ENCODE measurements at places on chromosomes 12 and 14.

DNA sequence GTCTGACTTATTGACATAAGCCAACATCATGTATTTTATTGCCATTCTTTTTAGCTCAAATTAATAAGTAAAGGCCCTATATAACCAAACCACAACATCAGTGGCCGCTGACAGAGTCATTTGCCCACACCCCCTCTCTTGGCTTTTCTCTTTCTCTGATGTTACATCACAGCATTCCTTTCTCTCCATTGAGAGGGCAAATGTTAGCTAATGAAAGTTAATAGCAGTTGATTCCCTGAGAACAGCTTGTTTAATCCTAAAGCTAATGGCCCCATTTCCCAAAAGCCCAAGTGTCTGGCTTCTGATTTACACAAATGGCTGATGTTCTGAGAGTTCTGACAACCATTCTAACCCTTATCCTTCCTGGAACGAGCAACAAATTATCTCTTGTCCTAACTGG is 308.8 kb downstream of the SNAPC1 start:
- no peak for DNase-seq

DNA sequence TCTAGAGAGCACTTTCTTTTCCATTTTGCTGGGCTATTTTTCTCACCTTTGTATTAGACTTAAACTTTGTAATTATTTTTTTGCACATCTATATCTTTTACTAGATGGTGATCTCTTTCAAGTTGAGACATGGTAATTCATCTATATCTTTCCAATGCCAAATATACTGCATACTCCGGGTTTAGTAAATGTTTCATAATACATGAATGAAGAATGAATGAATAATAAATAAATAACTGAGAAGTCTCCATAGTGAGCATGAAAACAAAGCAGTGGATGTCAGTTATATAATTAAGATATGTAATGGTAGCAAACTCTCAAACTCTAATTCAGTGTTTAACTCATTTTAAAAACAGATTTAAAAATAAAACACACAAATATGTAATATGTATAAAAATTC is 342.5 kb upstream of the KITLG start:
- no peak for DNase-seq

DNA sequence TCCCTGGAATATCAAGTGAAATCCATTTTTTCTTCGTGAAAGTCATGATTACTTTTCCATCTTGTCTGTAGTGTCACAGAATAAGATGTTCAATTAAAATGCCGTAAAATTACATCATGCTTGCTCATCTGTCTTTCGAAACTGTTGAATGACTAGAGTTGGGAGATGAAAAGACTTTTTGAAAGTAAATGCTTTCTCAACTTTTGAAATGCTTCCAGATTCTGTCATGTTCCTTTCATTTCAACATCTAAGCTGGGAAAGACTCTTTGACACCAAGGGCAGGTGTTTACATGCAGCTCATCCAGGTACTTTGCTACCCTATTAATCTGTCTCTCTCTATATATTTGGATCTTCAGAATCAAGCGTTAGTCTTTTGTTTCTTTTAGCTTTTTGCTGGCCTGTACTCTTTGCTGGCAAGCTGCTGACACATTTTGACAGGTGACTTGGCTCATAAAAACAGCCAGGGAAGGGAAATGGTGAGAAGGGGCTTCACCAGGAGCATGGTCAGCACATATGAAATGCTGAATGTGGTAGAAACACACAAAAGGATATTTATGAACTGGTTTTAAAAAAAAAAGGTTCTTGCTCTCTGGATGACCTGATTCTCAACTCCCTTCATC is 77.0 kb upstream of the METAP2 start:
- no peak for DNase-seq

GRCh38 chr12:93167841-93168492 is 209.8 kb upstream of the NUDT4 start:
- DNase-seq = peak; percentile 35

DNA sequence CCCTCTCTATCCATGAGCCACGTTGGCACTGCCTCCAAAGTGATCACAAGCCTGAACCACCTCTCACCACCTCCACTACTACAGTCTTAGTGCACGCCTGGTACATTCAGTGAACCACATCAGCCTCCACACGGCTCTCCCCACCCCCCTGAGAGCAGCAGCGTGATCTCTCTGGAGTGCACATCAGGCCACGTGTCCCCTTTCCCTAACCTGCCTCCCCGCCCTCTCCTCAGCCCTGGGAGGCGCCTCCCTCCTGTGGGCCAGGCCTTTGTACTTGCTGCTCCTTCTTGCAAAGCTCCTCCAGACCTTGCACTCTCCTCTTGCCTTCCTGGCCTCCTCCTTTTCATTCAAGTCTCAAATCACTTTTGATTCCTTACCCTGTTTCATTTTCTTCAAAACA is 49.8 kb downstream of the SLC6A12 start:
- no peak for DNase-seq

DNA sequence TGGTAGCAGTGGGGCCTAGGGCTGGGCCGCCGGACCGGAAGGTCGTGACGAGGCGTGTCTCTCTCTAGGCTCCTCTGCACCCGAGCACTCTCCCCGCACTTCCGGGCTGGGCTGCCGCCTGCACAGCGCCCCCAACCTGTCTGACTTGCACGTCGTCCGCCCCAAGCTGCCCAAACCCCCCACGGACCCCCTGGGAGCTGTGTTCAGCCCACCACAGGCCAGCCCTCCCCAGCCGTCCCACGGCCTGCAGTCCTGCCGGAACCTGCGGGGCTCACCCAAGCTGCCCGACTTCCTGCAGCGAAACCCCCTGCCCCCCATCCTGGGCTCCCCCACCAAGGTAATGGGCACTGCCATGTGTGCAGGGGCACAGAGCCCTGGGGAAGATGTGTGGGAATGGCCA is 13.3 kb upstream of the PUS1 start:
- DNase-seq = no peak

DNA sequence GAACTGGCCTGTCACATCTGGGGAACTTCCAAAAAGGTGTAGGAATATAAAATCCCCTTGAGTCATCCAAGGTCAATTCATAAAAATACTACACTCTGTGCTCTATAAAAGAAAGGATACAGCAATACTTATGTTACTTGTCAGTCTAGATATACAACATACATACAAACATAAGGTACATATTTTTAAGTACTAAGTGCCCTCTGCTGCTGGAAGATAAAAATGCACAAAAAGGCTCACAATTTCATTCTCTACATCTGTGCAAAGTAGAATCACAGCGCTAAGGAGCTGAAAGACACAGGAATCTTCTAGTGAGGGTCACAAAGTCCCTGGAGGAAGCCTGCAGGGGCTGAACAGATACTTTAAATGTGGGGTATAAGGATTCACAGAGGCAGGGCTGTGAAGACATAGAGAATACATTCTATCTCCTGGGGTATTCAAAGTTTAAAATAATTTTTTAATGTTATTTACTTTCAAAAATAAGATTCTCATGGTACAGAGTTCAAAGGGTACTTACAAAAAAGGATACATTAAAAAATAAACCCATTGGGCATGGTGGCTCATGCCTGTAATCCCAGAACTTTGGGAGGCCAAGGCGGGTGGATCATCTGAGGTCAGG is 10.2 kb upstream of the GOLGA5 start:
- peak; percentile 40 for DNase-seq

- no peak for DNase-seq
Observed at GRCh38 chr14:102318781-102319276, 717 bp upstream of the ZNF839 start.

- DNase-seq = no peak
Observed at GRCh38 chr14:96497586-96497985, 4.6 kb upstream of the PAPOLA start.

- peak; percentile 61 for DNase-seq
Observed at GRCh38 chr12:6465467-6466183, 4.9 kb downstream of the VAMP1 start.

DNA sequence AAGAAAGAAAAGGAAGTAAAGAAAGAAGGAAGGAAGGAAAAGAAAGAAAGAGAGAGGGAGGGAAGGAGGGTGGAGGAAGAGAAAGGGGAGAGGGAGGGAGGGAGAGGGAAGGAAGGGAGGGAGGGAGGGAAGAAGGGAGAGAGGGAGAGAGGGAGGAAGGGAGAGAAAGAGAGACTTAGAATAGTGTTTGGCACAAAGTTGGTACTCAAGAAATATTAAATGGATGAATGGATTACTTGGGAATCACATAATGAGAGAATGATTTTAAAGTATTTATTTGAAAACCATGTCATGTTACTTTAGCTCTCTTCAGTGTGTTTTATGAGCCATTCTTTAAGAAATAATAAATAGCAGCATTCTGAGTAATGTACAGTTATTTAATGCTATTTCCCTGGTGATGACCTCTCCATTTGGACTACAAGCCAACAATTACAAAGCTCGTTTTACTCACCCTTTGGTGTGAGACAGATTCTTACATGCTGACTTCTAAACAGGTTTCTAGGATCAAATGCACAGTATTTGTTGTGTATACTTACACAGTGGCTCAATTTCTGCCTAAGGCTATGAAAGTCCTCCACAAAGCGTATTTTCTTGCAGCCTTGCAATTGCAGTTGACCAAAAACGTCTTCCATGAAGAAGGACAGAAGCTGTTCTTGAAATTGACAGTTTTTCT is 861 bp downstream of the IL26 start:
- DNase-seq = no peak

DNA sequence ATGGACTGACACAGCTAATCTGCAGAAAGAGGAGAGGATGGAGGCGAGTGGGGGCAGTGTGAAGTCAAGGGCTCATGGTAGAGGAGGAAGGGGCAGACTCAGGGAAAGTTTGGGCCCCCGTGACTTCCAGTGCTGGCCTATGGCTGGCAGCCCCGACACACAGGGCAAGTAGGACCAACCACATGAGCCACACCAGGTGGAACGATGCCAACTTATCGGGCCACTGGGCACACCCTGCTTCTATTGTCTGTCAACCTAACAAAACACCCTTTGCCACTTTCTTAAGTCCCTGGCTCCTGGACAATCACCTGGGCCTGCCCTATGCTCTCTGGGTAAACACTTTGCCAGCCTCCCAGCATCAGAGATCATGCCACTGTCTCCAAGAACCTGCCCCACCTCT is 65.2 kb upstream of the PSMC1 start:
- no peak for DNase-seq
